MM.1S (cell line): ENCODE measurements at places on chromosomes 4 and X.

DNA sequence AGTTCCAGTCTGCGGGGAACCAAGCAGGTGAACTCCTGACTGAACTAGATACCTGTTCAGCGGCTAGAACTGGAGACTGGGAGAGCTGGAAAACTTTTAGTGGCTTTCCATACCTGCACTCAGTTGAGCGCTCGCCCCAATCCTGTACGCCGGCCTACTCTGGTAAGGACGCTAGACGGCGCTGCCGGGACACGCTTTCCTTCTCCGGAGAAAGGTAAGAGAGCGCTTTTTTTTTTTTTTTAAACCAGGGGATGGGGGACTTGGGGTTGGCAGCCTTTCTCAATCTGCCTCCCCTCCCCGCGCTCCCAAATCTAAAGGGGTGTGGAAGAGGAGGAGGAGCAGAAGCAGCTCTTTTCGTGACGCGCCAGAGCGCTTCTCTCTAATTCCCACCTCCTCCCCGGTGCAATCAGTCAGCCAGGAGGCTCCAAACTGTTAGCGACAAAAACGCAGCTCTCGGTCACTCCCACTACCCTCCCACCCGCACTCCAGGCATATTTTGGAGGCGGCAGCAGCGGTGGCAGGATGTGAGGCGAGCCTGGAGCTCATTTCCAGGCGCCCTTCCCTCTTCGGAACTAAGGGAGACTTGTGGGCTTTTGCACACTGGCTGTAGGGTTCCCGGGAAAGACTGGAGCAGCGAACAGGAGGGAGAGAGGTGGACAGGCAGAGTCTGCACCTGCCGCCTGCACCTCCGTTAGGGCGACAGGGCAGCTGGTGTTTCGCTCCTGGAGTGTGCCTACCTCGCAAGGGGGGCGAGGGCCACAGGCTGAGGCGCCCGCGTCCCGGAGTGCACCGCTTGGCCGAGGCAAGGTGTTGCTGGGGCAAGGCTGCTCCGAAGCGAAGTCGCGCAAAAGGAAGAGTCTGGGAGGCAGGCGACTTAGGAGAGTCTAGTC is at the start of gene IL1RAPL2:
TSS of gene IL1RAPL2 (plus strand) at position 409 of the 890 bp plus-strand sequence.
- peak; percentile 51 for DNase-seq
- peak within 1 kb of the TSS; percentile 53 for H3K4me3 ChIP-seq
- H3K36me3 ChIP-seq: no peaks in the 10 kb centered on the region
- H3K27me3 ChIP-seq: no peaks in the 10 kb centered on the region
- no peak within 1 kb of the TSS for H3K27ac ChIP-seq
- H3K4me1 ChIP-seq: no peaks in the 10 kb centered on the region

DNA sequence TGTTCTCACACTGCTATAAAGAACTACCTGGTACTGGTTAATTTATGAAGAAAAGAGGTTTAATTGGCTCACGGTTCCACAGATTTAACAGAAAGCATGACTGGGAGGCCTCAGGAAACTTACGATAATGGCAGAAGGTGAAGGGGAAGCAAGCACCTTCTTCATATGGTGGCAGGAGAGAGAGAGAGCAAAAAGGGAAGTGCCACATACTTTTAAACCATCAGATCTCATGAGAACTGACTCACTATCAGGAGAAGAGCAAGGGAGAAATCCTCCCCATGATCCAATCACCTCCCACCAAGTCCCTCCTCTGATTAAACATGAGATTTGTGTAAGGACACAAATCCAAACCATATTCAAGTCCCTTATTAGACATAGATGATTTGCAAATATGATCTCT is 12.3 kb upstream of the RAP2C start:
- H3K4me3 ChIP-seq: no peak overlapping the region
- no peaks in the 10 kb centered on the region for H3K27me3 ChIP-seq
- DNase-seq: no peak
- H3K27ac ChIP-seq: no peak overlapping the region

GRCh38 chrX:49166914-49167739 is 4.6 kb downstream of the MAGIX start:
- H3K4me1 ChIP-seq: 0 out of 2 replicates have a peak, but pooled peaks cover 5% of the 10 kb centered on the region
- H3K27me3 ChIP-seq: no peaks in the 10 kb centered on the region
- peak overlapping the region; percentile 100 for H3K27ac ChIP-seq
- H3K36me3 ChIP-seq: no peaks in the 10 kb centered on the region

DNA sequence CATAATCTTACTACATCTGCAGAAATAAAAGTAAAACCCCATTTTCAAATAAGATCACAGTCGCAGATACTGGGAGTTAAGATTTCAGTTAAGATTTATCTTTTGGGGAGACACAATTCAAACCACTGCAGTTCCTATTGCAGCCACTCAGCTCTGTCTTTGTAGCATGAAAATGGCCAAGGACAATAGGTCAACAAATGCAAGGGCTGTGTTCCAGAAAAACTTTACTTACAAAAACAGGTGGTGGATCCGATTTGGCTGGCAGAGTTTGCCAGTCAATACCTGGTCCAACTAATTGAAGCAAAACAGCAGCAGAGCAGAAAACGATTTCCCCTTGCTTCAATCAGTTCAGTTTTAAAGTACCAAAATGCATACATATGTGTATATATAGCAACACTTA is 77.4 kb downstream of the TENM3 start:
- H3K27me3 ChIP-seq: no peaks in the 10 kb centered on the region
- no peak overlapping the region for H3K27ac ChIP-seq
- no peak overlapping the region for H3K4me3 ChIP-seq
- no peaks in the 10 kb centered on the region for H3K36me3 ChIP-seq
- DNase-seq: no peak

DNA sequence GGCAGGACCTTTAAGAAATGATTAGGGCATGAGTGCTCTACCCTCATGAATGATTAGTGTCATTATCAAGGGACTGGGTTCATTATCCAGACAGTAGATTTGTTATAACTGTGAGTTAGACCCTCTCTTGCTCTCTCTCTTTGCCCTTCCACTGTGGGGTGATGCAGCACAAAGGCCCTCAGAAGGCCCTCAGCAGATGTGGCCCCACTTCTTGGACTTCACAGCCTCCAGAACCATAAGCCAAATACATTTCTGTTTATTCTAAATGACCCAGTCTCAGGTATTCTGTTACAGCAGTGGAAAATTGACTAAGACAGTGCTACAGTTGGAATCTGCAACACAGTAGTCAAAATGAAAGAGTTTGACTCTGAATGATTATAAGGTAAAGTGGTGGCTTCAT is 17.2 kb upstream of the PDLIM5 start:
- no peak overlapping the region for H3K27ac ChIP-seq
- no peaks in the 10 kb centered on the region for H3K4me1 ChIP-seq
- no peak overlapping the region for H3K4me3 ChIP-seq

DNA sequence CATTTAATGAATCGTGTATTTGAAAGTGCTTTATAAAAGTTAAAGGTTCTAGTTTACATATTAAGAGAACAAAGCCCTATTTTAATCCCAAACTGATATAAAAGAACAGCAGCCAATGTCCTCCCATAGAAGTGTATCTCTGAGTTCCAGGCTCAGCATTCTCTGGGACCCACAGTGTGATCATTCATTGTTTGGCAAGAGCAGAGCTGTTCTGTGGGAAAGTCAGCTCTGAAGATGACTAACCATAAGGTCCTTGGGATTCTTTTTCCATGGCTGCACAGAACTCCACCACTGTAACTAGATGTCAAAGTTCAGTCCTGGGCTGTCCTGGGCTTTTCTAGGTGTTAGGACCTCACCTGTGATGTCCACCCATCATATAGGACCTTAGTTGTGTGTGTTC is 157.0 kb upstream of the TLL1 start:
- no peaks in the 10 kb centered on the region for H3K27me3 ChIP-seq
- H3K4me1 ChIP-seq: no peaks in the 10 kb centered on the region
- DNase-seq: no peak
- H3K27ac ChIP-seq: no peak overlapping the region

DNA sequence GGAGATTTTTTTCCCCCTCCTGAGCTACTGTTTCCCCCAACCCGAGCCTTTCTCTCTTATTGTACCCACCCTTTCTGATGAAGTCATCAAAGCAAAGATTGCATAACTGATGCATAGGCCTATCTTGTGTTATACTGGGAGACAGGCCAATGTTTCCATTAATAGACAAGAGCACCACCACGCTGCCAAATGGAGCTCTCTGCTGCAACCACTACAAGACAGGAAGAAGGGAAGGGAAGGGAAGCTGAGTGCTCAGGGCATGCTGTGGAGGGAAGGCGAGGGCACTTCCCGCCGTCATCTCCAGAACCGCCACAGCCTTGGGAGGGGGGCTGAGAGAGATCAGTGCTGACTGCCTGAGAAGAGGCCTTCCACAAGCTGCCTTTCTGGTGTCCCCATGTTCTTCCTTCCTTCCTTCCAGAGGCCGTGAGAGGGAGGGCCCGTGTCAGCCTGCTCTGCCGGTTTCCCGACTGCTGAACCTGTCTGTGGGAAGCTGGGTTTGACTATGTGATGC is 75.0 kb downstream of the MGST2 start:
- no peaks in the 10 kb centered on the region for H3K36me3 ChIP-seq
- DNase-seq: no peak
- no peaks in the 10 kb centered on the region for H3K27me3 ChIP-seq
- H3K27ac ChIP-seq: no peak overlapping the region
- H3K4me3 ChIP-seq: no peak overlapping the region

DNA sequence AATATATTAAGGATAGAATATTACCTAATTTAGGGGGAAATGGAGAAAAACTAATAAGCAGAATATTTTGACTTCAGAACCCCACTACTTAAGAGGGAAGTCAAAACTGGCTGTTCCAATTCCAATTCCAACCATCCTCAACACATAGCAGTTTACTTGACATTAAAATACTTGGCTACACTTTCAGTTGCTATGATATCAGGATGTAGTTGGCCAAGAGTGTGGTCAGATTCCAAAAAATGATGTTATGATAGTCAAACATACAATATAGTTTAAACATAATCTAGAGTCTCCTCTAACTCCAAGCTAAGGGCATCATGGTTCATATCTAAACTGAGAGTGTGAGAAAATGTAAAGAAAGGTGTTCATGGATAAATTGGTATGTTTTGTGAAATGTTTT is 16.5 kb upstream of the SMIM14 start:
- no peak overlapping the region for H3K4me3 ChIP-seq
- no peak overlapping the region for H3K27ac ChIP-seq
- H3K27me3 ChIP-seq: no peaks in the 10 kb centered on the region
- no peak for DNase-seq

DNA sequence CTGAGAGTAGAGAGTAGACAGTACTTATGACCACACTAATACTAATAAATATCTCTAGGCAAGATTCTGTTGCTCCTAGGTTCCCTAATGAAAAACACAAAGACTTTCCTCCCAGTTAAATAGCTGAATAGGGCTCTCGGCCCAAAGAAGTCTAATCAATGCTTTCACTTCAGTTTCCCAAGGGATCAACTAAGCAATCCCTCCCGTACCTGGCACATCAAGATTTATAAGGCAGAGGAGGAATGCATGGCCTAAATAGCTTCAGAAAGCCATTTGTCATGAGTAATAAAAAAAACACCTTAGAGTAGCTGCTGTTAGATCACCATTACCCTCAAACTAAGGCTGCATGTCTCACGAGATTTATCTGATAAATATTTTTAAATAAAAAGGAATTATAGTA is 56.8 kb upstream of the EXOC1L start:
- no peak for DNase-seq
- H3K36me3 ChIP-seq: no peaks in the 10 kb centered on the region
- H3K4me3 ChIP-seq: no peak overlapping the region
- no peak overlapping the region for H3K27ac ChIP-seq
- no peaks in the 10 kb centered on the region for H3K27me3 ChIP-seq
- H3K4me1 ChIP-seq: no peaks in the 10 kb centered on the region

DNA sequence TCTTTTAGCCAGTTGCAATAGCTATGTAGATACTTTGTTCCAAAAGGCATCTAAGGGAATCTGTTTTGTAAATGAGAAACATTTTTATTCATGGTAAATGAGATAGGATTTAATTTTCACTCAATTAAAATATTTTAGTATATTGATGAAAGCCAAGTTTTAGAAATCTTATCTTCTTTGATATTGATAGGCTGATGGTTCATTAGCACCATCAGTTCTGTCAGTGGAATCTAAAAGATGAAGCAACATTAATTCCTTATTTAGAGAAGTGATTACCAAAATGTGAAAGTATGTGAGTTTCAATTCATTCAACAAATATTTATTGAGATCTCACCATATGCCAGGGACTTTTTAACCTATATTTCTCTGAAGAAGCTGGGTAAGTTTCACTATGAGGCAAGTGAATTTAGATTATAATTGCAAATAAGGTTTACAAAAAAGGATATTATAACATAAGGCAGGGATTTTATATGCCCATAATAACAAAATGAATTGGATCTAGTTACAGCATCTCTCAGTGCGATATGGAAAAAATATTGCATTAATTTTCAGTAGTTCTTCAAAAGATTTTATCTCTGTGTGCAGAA is 79.3 kb downstream of the GABRB1 start:
- H3K36me3 ChIP-seq: no peaks in the 10 kb centered on the region
- no peaks in the 10 kb centered on the region for H3K27me3 ChIP-seq
- no peak overlapping the region for H3K4me3 ChIP-seq
- no peak for DNase-seq

DNA sequence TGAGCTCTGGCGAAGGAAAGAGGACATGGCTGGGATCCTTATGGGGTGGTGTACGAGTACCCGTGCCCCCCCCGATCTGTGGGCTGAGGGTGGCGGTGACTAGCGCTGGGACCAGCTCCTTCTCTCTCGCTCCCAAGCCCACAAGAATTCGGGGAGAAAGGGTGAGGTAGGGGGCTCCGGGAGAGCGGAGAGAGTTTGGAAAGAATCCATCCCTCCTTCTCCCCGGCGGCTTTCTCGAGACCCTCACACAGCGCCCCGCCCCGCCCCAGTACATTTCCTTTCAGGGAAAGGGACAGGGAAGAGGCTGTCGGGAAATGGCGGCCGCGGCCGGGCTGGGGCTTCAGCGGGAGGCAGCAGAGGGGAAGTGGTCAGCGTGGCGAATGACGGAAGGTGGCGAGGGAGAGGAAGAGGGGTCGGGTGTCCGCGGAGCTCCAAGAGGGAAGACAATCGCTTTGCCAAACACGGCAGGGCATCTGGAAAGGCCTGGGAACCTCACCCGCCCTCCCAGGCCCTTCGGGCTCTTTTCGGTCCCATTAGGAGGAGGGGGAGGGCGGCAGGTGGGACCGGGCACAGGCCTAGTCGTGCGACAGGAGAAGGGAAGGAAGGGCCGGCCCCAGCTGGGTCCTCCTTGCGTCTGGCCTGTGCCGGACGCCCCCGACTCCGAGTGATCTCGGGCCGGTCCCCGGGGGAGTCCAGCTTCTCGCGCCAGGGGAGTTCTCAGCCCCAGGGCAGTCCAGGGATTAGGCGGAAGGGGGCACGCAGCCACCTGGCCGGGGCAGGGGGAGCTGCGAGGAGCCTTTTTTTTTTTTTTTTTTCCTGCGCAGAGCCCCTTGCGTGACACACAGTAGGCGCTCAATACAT is 10.2 kb downstream of the HNRNPH2 start:
- DNase-seq: no peak
- H3K27ac ChIP-seq: no peak overlapping the region
- no peaks in the 10 kb centered on the region for H3K27me3 ChIP-seq
- peaks cover 12% of the 10 kb centered on the region for H3K4me1 ChIP-seq

- H3K4me1 ChIP-seq: peaks cover 2% of the 10 kb centered on the region; the same call in 1 of the 2 replicates
- H3K36me3 ChIP-seq: no peaks in the 10 kb centered on the region
- no peaks in the 10 kb centered on the region for H3K27me3 ChIP-seq
- no peak overlapping the region for H3K4me3 ChIP-seq
- no peak for DNase-seq
- H3K27ac ChIP-seq: no peak overlapping the region
Measured at GRCh38 chr4:48704091-48704802, 75.8 kb downstream of the FRYL start.

GRCh38 chrX:119706616-119707015 is 13.6 kb upstream of the SEPTIN6 start:
- H3K4me3 ChIP-seq: no peak overlapping the region
- H3K27ac ChIP-seq: no peak overlapping the region
- no peaks in the 10 kb centered on the region for H3K4me1 ChIP-seq

GRCh38 chr4:7183161-7183560 is 9.2 kb upstream of the SORCS2 start:
- no peak overlapping the region for H3K27ac ChIP-seq
- H3K4me3 ChIP-seq: no peak overlapping the region
- DNase-seq: no peak
- no peaks in the 10 kb centered on the region for H3K4me1 ChIP-seq
